ENCODE measurements at places on chromosomes 6 and 20.

- peak; percentile 64 for DNase-seq
These were observed 2.9 kb downstream of the RIPOR2 start for GRCh38 chr6:24932832-24933231.

DNA sequence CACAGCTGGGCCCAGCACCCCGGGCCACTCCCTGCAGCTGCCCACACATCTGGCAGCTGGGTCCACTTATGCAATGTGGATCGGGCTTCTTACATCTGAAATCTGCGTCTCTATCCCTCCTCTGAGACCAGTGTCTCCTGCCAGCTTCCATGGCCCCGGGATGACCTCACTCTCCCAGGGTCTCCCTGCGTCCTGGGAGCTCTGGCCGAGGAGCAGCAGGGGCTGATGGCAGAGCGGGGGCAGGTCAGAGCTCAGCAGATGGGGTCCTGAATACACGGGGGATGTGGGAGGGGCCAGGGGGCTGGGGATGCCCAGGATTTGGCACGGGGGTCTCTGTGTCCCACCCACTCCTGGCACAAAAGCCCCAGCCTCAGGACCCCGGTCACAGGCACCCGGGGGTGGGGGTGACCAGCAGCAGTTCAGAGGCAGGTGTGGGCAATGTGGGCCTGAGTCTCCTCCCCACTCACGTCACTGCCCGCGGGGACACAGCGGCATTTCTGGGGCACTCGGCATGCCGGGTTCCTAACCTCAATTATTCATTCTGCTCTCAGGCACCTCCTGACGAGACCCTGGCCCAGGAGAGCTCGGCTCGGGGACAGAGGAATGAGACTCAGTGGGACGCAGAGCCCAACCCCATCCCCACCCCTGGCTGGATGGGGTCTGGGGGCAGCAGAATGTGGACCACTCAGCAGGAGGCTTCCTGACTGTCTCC lies 16.4 kb downstream of the CHRNA4 start:
- no peak for DNase-seq

DNA sequence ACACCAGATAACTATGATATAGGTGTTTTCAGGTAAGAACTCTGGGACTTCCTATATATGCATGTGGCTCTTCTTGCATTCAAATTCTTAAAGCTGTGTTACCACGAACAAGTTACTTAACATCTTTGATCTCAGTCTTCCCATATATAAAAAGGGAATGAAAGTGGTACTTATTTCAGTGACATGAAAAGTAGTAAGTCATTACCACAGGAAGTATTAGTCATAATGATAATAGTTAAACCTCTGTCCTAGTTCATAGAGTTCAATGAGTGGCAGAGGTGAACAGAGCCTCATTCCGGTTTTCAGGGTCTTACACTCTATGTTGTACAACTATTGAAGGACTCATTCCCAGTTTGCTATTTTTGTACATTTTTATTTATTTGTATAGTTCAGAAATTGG lies 237.0 kb downstream of the NKAIN2 start:
- no peak for DNase-seq

- no peak for DNase-seq
These were observed 444.4 kb downstream of the HDGFL1 start for GRCh38 chr6:23013776-23014175.

- no peak for DNase-seq
These were observed 4.7 kb downstream of the CDKAL1 start for GRCh38 chr6:20538907-20539306.

DNA sequence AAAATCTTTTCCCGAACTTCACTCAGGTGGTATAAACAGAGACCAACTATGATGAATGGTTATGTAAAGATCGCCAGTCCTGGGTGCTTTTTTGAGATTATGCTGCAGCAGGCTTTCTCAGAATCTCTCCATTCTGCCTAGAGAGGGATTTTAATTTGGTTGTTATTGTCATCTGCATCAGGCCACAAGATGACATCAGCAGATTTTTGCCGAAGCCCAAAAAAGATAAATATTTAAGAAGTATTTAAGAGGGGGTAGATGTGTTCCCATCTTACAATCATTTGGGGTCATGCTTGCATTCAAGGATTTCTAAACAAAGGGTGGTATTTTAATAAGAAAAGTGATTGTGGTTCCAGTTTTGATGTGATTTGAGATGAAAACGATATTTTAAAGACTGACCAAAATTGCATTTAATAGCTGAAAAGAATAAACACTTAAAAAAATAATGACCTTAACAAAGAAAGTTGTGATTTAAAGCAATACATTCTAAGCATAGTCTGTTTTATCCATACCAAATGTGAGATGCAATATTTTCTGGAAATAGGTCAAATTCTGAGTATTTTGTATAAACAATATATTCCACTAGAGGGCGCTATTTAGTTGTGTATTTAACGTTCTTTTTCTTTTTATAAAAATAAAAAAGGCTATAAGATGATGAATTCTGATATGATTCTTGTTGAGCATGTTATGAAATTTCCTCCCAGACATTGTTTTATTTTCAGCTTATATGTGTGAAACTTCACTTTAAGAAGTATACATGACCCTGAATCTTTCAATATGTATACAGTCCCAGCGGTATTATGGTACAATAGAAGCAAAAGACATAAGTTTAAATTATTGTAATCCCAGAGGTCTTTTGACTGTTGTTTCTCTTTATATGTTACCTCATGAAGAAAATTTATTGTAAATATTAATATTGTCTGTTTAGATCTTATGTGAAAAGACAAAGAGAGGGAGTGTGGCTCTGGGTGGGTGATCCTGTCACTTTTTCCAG lies 51.0 kb upstream of the ZFP64 start:
- DNase-seq = peak; percentile 36

GRCh38 chr6:14396826-14397517 lies 279.4 kb downstream of the CD83 start:
- DNase-seq = no peak

- no peak for DNase-seq
These were observed 60.1 kb upstream of the LRRC1 start for GRCh38 chr6:53734473-53735299.

- DNase-seq = no peak
These were observed 9.3 kb upstream of the TRAF3IP2 start for GRCh38 chr6:111614833-111615582.

GRCh38 chr6:89073840-89074239 lies 6.7 kb upstream of the PNRC1 start:
- DNase-seq = no peak

DNA sequence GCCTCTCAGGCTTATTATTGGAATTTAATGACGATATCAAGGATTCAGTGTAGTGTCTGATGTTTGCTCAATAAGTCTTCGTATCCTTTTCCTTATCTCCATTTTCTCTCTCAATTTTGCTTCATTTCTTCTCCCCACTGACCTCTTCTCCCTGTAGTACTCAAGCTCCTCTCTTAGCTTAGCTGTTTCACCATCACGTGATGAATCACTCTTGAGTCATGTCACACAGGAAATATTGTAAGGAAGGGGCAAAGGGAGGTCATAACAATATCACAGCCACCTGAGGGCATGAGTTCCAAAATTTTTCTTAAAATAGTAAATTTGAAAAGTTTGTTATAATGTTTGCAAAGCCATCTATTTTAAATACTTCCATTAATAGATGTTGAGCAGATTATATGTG lies 392.2 kb upstream of the MARCKS start:
- DNase-seq = no peak

DNA sequence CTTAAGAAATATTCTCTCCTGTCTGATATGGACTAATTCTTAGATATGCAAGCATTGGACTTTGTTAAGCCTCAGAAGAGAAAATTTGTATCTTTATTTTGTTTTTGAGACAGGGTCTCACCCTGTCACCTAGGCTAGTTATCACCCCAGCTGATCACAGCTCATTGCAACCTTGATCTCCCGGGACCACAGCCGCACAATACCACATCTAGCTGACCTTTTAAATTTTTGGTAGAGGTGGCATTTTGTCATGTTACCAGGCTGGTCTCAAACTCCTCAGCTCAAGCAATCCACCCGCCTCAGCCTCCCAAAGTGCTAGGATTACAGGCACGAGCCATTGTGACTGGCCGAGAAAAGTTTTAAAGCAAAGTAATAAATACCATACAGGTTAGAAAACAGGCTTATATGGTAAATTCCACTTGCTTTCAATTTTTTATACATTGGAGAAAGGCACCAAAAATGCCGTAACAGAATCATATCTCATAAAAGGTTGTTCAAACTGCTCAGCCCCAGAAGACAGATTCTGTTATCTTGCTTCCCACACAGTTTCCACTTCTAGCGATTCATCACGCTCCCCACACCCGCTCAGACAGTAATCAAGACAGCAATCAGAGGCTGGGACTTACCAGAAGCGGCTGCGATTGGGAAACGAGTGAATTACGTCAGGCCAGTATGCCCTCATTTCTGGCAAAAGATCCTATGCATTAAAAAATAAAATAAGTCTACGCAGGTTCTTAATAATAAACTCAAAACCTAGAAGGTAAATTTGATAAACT lies 13.8 kb downstream of the RNASET2 start:
- peak; percentile 60 for DNase-seq

- no peak for DNase-seq
These were observed 63.7 kb downstream of the C6orf118 start for GRCh38 chr6:165245701-165246100.

DNA sequence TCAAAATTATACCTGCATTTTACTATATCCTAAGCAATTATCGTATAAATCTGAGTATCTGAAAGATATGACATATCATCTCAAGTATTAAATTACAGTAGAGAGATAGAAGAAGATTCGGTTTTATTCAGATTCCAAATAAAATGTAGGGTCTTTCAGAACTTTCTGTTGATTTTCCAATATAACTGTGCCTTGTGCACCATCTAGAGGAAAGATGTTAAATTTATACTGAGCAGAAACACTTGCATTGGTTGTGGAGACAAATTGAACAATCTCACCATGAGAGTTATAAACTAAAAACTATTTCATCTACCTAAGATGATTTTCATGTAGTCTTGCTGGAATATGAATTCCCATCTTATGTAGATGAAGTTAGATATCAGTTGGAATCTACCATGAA lies 26.8 kb upstream of the HSF2 start:
- DNase-seq = no peak

- no peak for DNase-seq
These were observed 272.1 kb downstream of the ZFAND3 start for GRCh38 chr6:38091613-38092012.

DNA sequence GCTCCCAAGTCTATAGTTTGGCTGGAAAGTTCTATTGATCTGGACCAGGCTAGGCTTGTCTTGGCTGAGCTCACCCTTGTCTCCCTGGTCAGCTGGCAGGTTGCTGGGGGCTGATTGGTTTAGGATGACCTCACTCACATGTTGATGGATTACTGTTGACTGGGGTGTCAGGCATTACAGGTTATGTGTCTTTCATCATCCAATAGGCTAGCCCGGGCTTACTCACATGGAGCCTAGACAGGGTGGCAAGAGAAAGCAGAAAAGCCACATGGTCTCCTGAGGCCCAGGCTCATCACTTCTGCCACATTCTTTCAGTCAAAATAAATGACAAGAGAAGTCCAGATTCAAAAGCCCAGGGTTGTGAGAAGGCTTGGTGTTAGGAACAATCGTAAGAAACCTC lies 103.5 kb downstream of the BFSP1 start:
- no peak for DNase-seq

DNA sequence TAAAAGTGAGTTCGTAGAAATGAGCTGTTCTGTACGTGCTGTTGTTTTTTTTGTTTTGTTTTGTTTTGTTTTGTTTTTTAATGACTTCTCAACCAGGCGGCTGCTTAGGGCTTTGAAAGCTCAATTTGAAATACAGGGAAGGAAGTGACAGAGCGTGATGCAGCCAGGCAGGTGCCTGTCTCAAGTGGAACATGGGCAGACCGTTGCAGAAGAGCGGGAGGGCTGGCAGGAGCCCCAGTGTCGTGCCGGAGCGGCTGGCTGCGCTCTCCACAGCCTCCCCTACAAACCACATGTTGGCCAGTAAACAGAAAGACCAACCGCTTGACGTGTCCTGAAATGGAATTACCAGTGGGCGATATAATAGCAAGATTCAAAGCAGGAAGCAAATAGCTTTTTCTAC lies 164.9 kb upstream of the RREB1 start:
- DNase-seq = no peak

- no peak for DNase-seq
These were observed 35.2 kb downstream of the BMP6 start for GRCh38 chr6:7761051-7761450.

DNA sequence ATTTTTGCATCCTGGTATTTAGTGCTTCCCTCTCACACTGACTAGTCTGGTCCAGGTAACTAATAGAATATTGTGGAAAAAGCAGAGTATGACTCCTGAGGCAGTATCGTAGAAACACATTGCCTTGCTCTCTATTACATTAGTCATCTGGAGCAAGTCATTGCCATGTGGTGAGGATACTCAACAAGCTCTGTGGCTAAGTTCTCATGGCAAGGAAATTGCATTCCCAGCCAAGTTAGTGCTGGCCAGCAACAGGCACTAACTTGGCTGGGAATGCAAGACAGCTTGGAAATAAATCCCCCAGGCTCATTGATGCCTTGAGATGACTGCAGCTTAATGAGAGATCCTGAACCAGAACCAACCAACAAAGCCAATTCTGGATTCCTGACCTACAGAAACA lies 39.7 kb upstream of the HTR1B start:
- DNase-seq = no peak

GRCh38 chr6:138535728-138536455 lies 36.6 kb upstream of the NHSL1 start:
- no peak for DNase-seq

DNA sequence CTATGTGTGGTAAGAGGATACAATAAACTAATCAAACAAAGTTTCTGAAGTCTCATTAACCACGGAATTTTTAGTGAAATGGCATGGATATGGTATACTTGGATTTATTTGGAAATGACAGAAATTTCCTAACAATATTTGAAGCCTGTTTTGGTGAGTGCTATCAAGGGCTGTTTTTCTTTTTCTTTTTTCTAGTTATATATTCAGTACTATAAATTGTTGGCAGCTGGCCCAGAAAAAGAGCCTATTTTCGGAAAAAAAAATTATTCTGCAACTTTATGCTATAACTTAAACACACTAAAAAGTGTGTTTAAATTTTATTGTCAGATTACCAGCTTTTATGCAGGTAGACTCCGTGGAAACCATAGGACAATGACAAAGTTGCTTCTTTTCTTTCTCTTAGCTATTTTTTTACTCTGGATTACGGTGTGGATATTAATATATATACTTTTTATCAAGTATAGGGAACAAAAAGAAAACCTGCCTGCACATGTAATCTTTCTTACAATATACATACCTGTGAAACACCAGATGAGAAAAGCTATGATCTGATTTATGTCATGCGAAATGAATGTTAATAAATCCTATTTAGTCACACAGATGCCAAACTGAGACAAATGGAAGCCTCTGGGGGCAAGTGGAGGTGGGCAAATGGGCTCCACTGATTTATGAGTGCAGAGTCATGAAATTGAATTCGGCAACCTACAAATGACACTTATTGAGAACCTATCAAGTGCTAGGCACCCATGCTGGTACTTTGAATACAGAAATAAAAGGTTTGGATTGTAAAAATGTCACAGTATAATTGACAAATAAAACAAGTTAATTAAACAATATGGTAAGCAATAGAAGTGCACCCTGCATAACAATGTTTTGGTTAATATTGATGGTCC lies 919.5 kb upstream of the FLRT3 start:
- DNase-seq = no peak

GRCh38 chr20:15760001-15760621 lies 813.1 kb downstream of the KIF16B start:
- DNase-seq = no peak

Data from CD4-positive, alpha-beta T cell treated with Interleukin-4 for 4 hours (primary cell).